ENCODE measurements at places on chromosomes 7 and 10. TPM values are rescaled to one million over a fixed set of nuclear protein-coding genes. Genes with fewer than 3 reads are reported as not detected.
A peak's percentile ranks its signal among the peaks of the same experiment; 100 is the strongest.

DNA sequence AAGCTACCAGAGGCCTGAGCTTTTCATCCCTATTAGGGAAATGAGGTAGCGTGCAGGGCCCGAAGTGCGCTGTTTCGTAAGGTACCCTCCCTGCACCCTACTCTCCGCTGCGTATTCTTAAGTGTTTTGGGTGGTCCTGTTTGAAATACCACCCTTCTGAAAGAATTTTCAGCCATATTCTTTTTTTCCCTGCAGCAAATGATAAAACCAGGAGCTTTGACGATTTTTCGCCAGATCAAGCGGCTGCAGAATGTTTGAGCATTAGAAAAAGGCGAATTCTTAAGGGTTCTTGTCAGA, 1.2 kb downstream of the RSBN1L start:
- no peak for DNase-seq

DNA sequence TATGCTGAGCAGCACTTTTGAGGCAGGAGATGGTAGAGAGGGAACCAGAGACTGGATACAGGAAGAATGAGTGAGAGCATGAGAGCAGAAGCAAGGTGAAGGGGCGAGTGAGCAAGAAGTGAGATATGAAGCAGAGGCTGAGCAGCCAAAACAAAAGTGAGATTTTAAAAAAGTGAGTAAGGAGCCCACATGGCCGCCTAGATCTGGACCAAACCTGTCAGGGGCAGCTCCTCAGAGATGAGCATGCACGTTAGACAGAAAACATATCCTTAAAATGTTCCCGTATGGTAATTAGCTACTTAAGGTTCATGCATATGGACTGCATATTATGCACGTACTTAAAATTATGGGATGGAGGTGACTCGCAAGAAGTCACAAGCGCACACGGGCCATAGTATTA, 22.5 kb downstream of the TMEM176A start:
- no peak for DNase-seq

- DNase-seq, result no peak
Measured at GRCh38 chr7:47583739-47584535, 2.0 kb upstream of the TNS3 start.

- DNase-seq, result no peak
Measured at GRCh38 chr10:110278562-110279406, 25.9 kb downstream of the SMNDC1 start.

GRCh38 chr10:13563481-13564445, 23.0 kb upstream of the PRPF18 start:
- DNase-seq, result peak; percentile 1

GRCh38 chr10:36703179-36703578, 422.2 kb upstream of the ANKRD30A start:
- no peak for DNase-seq

DNA sequence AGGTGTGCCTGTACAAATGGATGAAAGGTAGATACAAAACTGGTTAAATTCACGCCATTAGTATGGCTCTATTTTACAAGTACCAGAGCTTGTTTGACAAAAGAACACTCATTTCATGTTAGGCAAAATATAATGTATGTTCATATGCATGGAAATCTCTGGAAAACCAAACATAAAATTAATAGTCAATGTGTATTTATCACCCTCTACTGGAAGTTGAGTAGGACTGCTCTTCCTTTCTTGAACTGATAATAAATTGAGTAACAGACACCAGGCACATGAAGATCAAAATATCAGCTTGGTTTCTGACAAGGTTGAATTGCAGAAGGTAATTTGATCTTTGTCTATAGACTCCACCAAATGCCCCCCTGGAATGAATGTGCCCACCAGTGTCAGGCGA, 19.8 kb upstream of the AKR1B1 start:
- DNase-seq, result peak; percentile 25

GRCh38 chr10:16195178-16195769, 241.5 kb upstream of the PTER start:
- DNase-seq, result no peak

DNA sequence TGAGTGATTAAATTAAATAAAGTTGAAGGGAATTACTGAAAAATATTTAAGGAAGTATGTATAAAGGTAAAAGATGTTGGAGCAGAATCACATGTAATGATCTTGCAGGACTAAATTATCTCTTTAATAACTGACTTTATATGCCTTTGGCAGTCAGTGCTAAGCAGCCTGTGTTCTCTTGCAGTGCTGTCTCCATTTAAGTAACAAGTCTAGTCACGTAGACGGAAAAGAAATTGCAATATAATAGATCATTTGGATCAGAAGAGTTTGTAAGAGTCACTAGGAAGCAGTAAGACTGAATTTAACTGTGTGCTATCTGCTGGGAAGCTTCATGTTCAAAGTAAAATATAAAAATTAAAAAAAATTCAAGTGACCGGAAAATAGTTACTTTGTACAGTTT, 21.4 kb downstream of the BZW2 start:
- DNase-seq, result no peak

- peak; percentile 67 for DNase-seq
Measured at GRCh38 chr10:50991456-50992355, 82.6 kb upstream of the PRKG1 start.

- DNase-seq, result no peak
Measured at GRCh38 chr10:96720422-96721206, at the start of gene PIK3AP1. TSS of gene PIK3AP1 (minus strand) at chr10:96720514. CDS start at chr10:96720394, 120 bp downstream.

GRCh38 chr7:35694161-35694783, 663 bp downstream of the HERPUD2 start:
- DNase-seq, result peak; percentile 4

GPRIN2 gene
- not detected for total RNA-seq

TMEM176B gene
- total RNA-seq, result not detected

DGKB gene
- total RNA-seq, result under 0.01 TPM

SPDYE2 gene
- total RNA-seq, result not detected

PRKCQ gene
- under 0.01 TPM for total RNA-seq

PLPP4 gene
- 0.28 TPM for total RNA-seq

FGL2 gene
- 1.3 TPM for total RNA-seq

GATA3 gene
- total RNA-seq, result not detected
